NCI-H2081 (cell line): ENCODE measurements at places on chromosomes 5 and 9.
A peak's percentile ranks its signal among the peaks of the same experiment; 100 is the strongest.

DNA sequence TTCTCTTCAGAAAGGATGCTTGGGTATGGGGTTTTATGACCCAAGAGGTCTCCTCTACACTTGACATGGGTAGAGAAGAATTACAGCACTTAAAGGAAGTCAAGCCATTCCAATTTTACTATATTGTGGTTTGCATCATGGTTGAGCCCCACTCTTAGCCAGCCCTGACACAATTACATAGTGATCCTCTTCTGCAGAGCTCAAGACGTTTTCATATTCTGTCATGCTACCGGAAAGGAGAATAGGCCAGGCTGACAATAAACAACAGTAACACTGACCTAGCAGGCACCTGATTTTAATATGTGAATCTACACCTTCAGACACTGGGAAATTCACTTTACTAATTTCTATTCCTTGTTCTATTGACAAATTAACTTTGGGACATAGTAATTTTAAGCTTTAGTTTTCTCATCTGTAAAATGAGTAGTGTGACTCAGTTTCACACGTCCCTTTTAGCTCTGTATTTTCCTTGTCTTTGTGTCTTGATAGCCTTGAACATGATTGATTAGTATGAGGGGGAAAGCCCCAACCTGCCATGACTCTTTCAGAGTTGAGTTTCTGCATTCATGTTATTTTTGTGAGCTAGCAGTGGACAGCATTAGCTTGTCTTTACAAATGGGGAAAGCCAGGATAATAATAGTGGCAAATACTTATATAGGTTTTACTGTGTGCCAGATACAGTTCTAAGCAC, 83.8 kb downstream of the SV2C start:
- no peak for DNase-seq

DNA sequence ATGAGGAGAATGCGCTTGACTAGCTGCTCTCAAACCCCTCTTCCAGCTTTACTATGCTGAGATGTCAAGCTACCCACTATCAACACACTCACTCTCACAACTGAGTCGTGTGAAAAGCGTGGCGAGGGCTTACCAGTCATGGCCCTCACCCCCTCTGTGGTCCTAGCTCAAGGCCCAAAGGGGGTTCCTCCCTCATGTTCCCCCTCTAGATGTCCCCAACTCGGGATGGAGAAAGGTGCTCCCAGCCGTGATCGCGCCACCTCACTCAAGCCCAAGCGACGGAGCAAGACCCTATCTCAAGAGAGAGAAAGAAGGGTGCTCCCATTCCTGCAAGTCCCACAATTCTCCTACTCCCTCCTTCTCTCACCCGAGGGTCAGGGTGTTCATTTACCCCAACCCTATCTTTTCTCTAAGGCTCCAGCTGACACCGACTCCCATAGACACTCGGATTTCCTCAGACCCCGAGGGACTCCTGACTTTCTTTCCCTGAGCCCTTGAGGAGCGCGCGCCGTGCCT, 559 bp downstream of the SLC38A9 start:
- DNase-seq: no peak

- DNase-seq: no peak
Measured at GRCh38 chr9:99866398-99866797, 40.1 kb upstream of the STX17 start.

GRCh38 chr9:128316421-128316820, 5.8 kb downstream of the TRUB2 start:
- no peak for DNase-seq

DNA sequence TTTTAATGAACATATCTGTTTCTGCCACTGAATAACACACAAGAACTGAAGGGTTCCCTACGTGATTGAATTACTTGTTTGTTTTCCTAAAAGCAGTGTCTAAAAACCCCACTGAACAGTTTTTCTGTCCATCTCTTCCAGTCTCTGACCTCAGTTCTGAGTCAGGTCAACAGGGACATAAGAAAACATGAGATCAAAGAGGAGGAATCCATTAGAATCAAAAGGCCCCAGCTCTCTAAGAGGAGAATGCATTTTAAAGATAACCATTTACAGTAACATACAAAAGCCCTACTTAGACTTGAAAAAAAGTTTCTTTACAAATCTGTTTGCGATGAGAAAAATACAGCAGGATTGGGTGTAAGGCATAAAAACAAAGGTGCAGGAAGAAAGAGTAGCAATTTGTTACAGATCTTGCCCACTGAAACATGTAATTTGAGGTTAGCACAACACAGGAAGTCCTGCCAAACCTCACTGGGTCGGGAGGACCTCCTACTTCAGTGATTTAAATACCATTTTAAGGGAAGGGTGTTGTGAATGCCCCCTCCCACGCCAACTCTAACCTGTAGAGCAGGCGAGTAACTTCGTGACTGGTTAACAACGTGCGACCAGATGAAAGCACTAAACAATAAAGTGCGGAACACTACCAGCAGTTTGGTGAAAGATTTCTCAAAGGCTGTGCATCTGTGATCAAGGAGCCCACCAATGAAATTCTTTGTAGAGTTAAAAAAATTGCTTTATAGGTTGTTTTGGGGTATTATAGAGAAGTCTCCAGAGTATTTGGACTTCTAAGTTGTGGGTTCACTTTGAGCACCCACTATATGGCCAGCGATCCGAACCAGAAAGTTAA, 1.3 kb downstream of the QSOX2 start:
- no peak for DNase-seq

DNA sequence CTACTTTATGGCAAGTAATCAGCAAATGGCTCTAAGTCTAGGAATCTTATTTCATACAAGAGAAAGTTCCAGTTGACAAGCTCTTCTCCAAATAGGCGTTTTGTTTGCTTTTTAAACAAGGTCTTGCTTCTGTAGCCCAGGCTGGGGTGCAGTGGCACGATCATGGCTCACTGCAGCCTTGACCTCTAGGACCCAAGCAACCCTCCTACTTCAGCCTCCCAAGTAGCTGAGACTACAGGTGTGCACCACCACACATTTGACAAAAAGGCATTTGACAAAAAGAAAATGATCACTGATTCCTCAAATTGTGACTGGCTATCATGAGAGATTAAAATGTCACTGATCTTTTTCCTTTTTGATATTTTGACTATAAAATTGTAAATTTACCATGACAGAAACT, 31.8 kb downstream of the NR6A1 start:
- DNase-seq: no peak

GRCh38 chr5:60482301-60482700, 217.7 kb downstream of the DEPDC1B start:
- DNase-seq: no peak

- DNase-seq: no peak
Measured at GRCh38 chr5:178429491-178430185, 160.6 kb downstream of the COL23A1 start.

- DNase-seq: no peak
Measured at GRCh38 chr9:86298873-86299272, 16.5 kb upstream of the ISCA1 start.

DNA sequence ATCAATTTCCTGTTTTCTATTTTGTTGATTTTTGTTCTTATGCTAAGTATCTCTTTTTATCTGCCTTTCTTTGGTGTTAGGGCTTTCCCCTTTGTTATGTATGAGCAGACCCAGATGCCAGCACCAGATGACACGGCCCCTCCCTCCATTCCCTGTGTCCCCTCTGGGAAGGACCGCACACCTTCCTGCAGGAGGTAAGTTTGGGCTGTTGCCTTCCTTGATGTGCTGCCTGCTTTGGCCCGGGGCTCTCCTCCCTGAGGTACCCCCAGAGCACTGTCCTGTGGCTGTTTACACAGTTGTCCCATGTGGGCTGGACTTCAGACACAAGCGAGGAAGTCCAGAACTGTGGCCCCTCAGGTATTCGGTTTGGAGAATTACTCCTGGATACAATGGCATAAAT, 343.8 kb upstream of the IRX1 start:
- no peak for DNase-seq

- no peak for DNase-seq
Measured at GRCh38 chr5:133994297-133994989, 10.3 kb downstream of the VDAC1 start.

DNA sequence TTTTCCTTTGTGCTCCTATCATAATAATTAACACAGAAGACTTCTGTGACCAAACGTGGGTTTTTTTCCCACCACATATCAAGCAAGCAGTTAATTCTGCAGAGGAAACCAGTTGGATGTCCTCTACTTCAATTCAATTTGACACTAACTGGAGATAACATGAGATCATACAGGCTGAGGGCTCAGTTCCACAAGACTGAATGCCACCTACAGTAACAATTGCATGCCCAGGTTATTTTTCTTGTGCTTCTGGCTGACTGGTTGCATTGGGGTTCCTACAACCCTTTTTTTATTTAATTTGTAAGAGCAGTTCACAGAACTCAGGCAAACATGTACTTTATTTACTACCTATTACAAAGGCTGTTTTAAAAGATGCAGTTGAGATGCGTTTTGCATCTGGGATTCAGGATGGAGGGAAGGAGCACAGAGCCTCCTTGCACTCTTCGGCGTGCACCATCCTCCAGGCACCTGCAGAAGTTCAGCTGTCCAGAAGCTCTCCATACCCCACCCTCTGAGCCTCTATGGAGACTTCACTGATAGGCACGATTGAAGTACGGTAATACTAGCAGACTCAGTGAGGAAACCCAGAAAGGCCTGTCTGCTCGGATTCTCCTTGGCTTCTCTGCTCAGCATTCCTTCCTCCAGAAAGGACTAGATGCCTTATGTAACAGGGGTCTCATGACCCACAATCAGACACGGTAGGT, 425.2 kb upstream of the CDH9 start:
- DNase-seq: no peak

GRCh38 chr9:73200694-73201452, 49.2 kb downstream of the ANXA1 start:
- peak; percentile 47 for DNase-seq

DNA sequence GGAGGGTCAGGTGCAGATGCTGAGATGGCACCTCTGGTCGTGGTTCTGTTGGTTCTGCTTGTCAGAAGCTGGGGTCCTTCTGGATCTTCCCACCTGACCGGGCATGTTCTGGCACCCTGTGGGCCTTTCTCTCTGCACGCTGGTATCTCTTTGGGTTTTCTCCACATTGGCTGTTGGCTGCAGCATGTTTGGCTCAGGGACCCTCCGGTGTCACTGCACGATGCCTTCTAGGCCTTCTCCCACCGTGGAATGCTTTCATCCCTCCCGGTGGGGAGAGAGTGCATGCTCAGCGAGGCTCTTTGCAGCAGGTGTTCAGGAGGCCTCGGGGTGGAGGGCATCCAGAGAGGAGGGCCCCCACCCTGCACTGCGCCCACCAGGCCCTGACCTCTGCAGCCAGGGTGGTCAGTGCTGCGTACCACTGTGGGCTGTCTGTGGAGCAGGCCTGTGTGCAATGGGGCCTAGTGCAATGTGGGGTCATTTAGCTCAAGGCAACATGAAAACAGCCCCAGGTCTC, 119.4 kb downstream of the WNK2 start:
- DNase-seq: no peak

- DNase-seq: peak; percentile 12
Measured at GRCh38 chr9:35553670-35554543, 51.2 kb upstream of the TESK1 start.

GRCh38 chr9:76561900-76562299, 102.9 kb downstream of the GCNT1 start:
- DNase-seq: no peak

DNA sequence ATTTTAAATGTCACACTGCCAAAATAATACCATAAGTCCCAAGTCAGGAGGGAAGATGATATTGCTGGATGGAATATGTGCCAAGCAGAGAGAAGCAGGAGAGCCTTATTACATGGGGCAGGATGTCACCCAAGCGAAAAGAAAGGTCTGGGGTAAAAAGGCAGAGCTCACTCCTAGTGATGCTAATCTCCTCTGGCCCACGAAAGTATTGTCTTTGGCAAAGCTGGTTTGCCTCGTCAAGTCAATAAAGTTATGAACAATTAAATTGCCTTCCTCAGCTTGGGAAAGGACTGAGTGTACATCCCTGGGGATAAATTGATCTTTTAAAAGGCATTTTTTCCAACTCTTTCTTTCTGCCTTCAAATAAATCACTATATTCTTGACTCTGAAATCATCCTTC, 220.6 kb downstream of the DMAC1 start:
- DNase-seq: no peak

GRCh38 chr5:39014561-39014960, 59.6 kb downstream of the RICTOR start:
- no peak for DNase-seq

DNA sequence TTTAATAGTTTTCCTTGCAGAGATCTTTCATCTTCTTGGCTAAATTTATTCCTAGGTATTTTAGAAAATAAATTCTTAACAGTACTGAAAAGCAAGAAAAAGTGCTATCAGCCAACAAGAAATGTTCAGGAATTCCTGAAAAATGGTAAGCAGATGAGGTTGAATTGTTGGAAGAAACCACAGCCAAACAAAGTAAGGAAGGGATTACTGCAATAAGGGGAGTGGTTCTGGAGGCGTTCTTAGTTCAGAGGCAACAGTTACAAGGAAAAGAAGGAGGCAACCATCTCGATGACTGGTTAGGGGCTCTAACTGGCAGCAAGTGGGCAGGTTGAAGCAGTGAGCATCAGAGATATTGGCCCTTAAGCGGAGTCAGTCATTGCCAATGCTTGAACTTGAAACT, 12.8 kb upstream of the OR13J1 start:
- no peak for DNase-seq

DNA sequence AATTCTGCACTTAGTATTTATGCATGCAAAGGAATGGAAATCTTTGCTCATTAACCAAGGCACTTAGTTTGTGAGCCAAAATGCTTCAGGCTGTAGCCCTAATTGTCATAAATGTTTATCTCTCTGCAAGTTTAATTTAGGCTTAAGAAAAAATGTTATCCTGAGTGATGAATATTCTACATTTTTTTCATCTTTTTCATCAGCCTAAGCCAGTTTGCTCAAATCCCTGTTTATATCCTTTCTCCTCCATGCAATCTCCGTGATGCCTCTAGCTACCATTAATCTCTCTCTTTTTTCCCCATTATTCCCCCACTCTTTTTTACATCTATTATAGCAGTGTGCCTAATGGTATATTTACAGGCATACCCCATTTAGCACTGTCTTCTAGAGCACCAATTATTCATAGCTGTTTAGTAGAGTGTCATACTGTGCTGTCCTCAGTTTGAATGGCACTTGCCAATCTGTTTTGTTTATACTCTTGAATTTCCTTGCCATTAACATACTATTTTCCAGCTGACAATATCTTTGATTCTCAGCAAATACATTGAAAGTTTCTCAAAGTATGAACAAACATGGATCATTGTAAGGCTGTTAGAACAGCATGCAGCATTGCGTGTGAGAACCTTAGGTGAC, 1457.0 kb downstream of the MAT2B start:
- no peak for DNase-seq

DNA sequence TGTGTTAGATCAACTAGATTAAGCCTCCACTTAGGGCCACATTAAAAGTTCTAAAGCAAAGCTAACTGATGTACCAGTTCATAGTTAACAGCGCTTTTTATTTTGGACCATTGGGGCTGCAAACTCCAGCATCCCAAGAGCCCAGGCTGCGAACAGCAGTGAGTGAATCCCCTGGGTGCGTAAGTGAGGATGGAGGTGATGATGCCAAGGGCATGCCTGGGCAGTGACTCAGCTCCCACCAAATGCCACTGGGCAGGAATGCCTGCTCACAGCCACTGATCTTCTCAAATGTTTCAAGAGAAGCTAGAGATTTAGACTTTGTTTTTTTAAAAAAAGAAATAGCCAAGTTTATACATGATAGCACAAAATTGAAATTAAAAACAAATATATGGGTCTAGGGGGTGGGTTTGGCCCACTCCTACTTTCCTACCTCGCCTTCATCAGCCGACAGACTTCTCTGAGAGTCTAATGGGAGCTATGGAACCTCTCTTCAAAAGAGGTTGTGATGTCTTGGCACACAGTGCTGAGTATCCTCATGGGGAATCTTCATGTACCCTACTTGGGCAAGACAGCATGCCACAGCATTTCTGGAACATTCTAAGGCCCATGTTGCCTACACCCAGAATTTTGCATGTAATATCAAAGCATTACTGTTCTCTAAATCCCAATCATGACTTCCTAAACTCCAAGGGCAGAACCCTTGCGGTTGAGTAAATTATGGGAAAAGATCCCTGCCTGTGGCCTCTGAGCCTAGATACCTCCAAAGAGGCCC, 398.1 kb downstream of the EBF1 start:
- DNase-seq: no peak
